Dermis blood vessel endothelial cell (primary cell): ENCODE measurements at places on chromosomes 1 and 21. TPM values are rescaled to one million over a fixed set of nuclear protein-coding genes. Genes with fewer than 3 reads are reported as not detected.

GRCh38 chr1:198681252-198681651 lies 42.4 kb downstream of the PTPRC start:
- DNase-seq: no peak

- DNase-seq: no peak
Observed at GRCh38 chr1:10980094-10980577, 32.3 kb upstream of the TARDBP start.

GRCh38 chr21:29418813-29419212 lies 120.1 kb downstream of the BACH1 start:
- DNase-seq: no peak

GRCh38 chr1:170530972-170531757 lies 801 bp upstream of the GORAB start:
- DNase-seq: no peak

DNA sequence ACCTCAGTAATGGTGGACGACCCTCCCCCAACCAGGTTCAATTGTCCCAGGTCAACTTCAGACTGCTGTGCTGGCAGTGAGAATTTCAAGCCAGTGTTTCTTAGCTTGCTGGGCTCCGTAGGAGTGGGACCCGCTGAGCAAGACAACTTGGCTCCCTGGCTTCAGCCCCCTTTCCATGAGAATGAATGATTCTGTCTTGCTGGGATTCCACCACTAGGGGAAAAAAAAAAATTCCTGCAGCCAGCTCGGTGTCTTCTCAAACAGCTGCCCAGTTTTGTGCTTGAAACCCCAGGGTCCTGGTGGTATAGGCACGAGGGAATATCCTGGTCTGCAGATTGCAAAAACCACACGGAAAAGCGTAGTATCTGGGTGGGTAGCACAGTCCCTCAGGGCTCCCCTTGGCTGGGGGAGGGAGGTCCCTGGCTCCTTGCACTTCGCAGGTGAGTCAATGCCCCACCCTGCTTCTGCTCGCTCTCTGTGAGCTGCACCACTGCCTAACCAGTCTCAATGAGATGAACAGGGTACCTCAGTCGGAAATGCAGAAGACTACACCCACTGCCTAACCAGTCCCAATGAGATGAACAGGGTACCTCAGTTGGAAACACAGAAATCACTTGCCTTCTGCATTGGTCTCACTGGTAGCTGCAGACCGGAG lies 41.5 kb downstream of the GBP6 start:
- DNase-seq: no peak

DNA sequence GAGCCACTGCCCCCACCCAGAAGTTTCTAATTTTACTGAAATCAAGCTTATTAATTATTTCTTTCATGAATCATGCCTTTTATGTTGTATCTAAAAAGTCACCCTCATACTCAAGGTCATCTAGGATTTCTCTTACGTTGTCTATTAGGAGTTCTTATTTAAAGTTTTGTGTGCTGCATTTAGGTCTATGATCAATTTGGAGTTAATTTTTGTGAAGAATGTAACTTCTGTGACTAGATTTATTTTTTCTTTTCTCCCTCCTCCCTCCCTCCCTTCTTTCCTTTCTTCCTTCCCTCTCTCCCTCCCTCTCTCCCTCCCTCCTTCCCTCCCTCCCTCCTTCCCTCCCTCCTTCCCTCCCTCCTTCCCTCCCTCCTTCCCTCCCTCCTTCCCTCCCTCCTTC lies 317.6 kb downstream of the PLA2G4A start:
- no peak for DNase-seq

CLDN17 gene
- not detected in 2 replicates for total RNA-seq

TNNT2 gene
- not detected in 2 replicates for total RNA-seq

CFAP298 gene
- 33.9 and 40.7 TPM in 2 replicates for total RNA-seq

NBPF8 gene
- 7.3 and 7.7 TPM in 2 replicates for total RNA-seq

EPHB2 gene
- 35.1 and 42.3 TPM in 2 replicates for total RNA-seq

DYNLT5 gene
- 1.1 and 3.9 TPM in 2 replicates for total RNA-seq

SLC9A1 gene
- total RNA-seq: 5.6 and 20.1 TPM in 2 replicates

RGS1 gene
- total RNA-seq: not detected in 2 replicates
